Body of pancreas (tissue), 4 donors: ENCODE measurements at places on chromosomes 3 and 15. TPM values are rescaled to one million over a fixed set of nuclear protein-coding genes. Genes with fewer than 3 reads are reported as not detected.

PTPRG gene
- total RNA-seq = 23.9 TPM

GRCh38 chr15:58391088-58391487 is 40.7 kb upstream of the LIPC start:
- no peak for DNase-seq

DNA sequence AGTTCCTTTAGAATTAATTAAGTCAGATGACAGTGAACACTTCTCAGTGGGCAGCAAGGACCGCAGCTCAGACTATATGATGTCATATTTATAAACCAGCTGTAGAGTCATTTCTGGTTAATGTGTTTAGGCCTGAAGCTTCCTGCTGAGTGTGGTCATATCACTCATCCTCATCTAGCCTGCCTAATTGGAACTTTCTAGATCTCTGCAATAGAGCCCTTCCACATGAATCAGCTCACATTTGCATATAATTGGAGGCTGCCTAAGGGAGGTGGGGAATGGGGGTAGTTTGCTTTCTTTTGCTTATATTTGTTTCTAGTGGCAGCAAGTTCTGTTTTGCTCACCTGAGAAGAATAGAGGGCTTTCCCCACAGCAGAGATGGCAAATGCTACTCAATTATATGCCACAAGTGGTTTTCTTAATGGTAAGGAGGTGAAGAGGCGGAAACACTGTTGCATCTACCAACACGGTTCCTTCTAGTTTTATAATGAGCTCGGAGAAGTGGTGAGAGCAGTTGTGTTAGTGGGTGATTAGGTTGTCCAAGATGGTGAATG is 148.1 kb downstream of the KLHL25 start:
- no peak for DNase-seq

SPINK8 gene
- total RNA-seq = not detected

HTR3E gene
- not detected for total RNA-seq
